ENCODE measurements at places on chromosomes 5 and 9.
A peak's percentile ranks its signal among the peaks of the same experiment; 100 is the strongest.

- no peak for DNase-seq
Observed at GRCh38 chr5:37889612-37890317, 49.9 kb upstream of the GDNF start.

- DNase-seq: no peak
Observed at GRCh38 chr9:38180656-38181055, 111.6 kb upstream of the SHB start.

- no peak for DNase-seq
Observed at GRCh38 chr5:170846416-170846815, 15.4 kb upstream of the RANBP17 start.

- DNase-seq: no peak
Observed at GRCh38 chr9:114969269-114969668, 38.9 kb upstream of the TNFSF8 start.

- DNase-seq: no peak
Observed at GRCh38 chr5:37730896-37731455, 108.9 kb downstream of the GDNF start.

DNA sequence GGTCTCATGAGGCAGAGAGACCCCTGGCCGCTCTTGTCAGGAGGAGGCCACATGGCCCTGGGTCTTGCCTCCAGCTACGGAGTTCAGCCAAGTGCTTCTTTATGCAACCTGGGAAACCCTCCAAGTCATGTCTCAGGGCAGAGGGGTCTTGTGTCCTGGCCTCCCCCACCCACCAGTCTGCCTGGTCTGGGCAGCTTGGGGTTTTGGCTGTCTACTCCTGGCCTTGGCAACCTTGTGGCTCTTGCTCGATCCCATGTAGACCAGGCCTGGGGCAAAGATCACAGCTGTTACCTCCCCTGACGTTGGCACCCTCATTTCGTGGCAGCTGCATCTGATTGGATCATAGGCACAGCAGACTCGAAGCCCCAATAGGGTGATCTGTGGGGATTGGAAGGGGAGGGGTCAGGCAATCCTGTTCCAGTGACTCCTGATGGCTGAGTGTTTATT lies 28.4 kb downstream of the JADE2 start:
- no peak for DNase-seq

- no peak for DNase-seq
Observed at GRCh38 chr5:164934561-164934960, 1429.1 kb downstream of the MAT2B start.

DNA sequence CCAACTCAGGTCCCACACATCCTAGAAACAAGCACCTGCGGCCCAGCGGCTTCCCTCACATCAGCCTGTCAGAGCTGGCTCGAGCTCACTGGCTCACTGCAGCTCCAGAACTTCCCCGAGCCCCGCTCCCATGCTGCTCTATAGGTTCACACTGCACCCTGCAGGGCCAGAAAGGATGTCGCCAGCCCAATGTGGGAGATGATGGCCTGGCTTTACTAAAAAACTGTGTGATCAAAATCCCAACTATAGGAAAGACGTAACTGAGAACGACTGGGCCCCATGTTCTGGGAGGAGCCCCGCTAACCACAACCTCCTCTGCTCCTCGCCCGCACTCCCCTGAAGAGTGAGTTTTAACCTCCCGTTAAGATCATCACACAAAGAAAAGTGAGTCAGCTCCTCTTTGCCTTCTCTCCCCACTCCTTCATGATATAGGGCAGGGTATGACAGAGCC lies 4.6 kb downstream of the SURF4 start:
- DNase-seq: no peak

DNA sequence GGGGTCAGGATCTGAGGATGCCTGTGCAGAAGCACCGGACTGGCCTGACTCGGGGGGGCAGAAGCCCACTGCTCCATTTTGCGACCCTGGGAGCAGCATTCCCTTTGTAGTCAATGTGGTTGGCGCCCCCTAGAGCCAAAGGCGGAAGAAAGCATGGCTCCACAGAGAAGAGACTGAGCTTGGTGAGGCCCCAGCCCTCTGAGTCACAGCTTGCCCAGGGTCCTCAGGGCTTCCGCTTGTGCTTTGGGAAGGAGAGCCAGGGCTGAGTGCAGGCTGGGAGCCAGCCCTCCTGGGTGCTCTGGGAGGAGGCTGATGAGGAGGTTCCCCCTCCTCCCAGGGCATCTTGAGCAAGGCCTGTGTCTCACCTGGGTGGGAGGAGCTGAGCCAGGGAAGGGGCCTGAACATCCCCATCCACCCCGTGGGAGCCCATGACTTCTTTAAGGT lies 5.5 kb upstream of the AQP3 start:
- DNase-seq: peak; percentile 88

DNA sequence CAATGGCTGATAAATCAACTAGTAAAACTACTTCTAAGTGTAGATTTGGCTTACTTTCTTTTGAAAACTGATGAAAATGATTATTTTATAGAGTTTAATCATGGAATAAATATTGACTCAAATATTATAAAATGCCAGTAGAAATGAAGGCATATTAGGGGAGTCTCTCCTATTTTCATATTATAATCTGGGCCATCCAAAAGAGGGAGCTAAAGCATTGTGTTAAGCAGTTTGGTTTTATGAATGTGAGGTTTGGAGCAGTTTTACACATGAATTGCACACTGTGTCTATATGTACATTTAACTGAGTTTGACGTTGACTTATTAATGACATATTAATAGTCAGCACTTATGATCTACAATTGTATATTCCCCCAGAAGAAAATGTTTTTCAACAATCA lies 17.4 kb downstream of the CDH9 start:
- no peak for DNase-seq

GRCh38 chr5:79962575-79963222 lies 28.4 kb downstream of the MTX3 start:
- no peak for DNase-seq

GRCh38 chr9:85511746-85512145 lies 230.0 kb downstream of the AGTPBP1 start:
- DNase-seq: no peak

GRCh38 chr9:109387206-109387605 lies 66.3 kb upstream of the EPB41L4B start:
- no peak for DNase-seq

DNA sequence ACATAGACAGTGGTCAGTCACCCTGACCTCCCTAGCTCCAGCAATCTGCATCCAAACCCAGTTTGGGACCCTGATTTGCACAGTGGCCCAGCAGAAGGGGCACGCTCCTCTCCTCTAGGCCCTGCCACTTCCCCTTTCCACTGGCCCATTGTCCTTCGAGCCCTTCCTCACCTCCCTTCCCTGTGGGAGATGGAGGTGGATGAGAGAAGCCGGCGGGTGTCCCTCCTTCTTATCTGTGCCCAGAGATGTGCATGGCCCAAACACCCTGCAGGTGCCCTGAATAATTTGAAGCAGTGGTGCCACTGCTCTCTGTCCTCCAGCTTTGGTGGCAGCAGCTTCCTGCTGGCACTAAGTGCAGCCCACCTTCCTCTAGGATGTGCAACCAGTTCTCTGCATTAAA lies 140.0 kb downstream of the BARX1 start:
- DNase-seq: no peak

- no peak for DNase-seq
Observed at GRCh38 chr9:17191082-17191481, 56.2 kb downstream of the CNTLN start.

- DNase-seq: no peak
Observed at GRCh38 chr5:97095318-97095732, 47.1 kb downstream of the LIX1 start.

DNA sequence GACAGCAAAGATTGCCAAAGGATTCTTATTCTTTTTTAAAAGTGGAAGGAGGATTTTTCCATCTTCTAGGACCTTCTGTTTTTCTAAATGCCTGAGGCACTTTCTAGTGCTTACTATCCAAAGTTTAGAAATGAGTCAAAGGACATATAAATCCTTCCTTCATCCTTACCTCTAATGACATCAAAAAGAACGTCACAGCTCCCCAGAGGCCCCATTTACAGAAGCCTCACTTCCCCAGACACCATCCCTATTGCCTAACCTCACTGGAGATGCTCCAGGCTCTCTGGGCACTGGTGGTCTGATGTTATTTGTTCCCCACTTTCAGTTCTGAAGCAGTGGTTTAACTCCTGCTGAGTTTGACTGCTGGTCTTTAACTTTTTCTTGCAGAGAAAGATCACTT lies 504.3 kb downstream of the AGTPBP1 start:
- no peak for DNase-seq

DNA sequence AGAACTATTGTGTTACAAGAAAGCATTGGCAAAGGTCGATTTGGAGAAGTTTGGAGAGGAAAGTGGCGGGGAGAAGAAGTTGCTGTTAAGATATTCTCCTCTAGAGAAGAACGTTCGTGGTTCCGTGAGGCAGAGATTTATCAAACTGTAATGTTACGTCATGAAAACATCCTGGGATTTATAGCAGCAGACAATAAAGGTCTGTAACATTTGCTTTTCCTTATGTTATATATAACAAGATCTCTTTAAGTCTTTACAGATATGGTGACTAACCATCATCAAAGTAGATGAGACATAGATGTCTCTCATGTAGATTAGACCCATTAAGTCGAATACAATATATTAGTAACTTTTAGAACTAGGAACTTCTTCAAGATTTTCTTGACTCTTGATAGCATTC lies 33.0 kb downstream of the TGFBR1 start:
- no peak for DNase-seq

DNA sequence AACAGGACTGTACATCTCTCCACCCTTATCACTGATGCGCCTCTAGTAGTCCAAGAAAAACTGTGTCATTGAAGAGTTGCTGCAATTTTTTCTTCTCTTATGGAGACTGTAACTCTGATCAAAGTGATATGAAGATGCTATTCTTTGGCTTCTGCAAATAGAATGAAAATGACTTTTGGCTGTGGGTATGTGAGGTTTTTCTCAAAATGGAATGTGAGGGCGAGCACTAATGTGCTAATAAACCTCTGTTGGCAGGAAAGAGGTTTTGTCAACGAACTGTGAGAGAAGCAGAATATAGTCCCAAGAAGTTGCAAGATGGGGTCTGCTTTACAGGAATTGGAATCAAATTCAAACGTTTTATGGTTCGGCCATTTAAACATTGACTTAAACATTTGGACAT lies 252.0 kb upstream of the GAS1 start:
- no peak for DNase-seq

- no peak for DNase-seq
Observed at GRCh38 chr9:11402621-11403020, 789.8 kb upstream of the PTPRD start.

- DNase-seq: no peak
Observed at GRCh38 chr5:128081111-128081851, 2.3 kb upstream of the SLC12A2 start.

- DNase-seq: no peak
Observed at GRCh38 chr5:96316487-96316886, 116.6 kb downstream of the PCSK1 start.

DNA sequence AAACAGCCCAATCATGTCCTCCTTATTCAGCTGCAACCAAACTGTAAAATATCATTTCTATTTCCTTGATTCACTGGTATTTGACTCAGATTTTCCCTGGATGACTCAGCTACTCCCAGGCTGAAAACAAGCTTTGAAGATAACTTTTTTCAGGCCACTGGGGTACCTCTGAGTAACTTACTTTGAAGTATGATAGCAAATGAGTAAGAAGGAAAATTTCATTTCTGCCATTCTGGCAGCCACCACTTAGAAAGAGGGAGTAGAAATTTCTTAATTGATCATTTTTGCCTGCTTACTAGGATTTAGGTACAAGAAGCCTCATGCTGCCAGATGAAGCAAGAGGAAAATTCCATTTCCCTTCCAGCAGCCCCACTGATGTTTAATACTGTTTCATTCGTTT lies 247.4 kb downstream of the PRELID2 start:
- DNase-seq: no peak

DNA sequence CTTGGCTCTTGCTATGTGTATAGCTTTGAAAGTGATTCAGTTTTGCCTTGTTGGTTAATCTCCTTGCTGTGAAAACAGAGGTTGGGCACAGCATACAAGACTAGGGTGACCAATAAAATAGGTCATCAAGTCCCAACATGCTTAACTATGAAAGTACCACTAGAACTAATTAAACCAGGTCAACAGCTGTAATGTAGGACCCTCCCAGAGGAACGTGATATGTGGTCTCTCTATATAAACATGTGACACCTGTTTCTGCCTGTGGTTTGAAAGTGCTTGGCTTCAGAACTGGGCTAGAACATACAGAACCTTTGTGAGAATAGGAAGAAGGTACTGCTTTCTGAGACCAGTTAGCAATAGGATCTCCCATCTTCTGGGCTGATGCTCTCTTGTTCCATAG lies 297.1 kb downstream of the FBXL7 start:
- DNase-seq: no peak

DNA sequence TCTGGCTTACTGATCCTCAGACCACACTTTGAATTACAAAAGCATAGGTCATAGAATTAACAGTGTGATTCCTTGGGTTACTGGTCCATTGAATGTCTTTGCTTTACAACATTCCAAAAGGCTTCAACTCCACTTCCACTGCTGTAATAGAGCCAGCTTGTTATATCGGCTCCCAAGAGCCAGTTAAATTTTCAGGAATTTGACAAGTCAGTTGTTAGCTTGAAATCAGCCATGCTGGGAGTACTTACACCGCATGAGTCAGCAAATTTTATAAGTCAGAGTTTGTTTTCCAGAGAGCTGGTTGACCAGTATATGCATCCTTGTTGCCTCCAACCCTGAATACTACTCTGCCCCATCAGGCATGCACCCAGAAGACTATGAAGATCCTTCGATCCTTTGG lies 73.1 kb downstream of the FOXB2 start:
- DNase-seq: no peak

DNA sequence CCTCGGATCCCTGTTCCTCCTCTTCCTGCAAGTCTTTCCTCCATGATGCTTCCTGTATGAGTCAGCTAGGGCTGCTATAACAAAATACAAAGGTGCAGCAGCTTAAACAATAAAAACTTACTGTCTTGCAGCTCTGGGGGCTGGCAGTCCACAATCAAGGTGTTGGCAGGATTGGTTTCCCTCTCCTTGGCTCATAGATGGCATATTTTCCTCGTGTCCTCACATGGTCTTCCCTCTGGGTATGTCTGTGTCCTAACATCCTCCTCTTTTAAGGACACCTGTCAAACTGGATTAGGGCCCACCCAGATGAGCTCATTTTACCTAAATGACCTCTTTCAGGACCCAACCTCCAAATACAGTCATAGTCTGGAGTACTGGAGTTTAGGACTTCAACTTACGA lies 117.5 kb downstream of the MED10 start:
- DNase-seq: no peak

DNA sequence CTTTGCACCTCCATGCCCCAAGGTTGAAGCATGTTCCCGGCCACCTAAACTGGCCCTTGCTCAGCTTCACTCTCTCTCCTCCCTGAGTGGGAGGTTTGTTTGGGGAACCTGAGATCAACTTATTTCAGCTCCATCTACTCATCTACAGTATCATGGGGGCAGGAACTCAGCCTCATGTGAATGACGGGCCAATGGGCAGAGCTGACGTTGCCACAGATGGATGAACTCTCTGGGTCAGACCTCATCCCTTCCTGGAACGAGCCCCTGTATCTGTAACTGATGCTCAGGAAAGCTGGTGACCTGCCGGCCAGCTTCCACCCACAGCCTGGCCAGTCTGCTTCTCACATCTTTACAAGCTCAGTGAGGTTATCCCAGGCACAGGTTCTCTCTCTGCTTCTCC lies 369.6 kb downstream of the IRX2 start:
- DNase-seq: no peak

GRCh38 chr5:177368869-177369644 lies 11.3 kb downstream of the RGS14 start:
- DNase-seq: peak; percentile 58

All from WTC11 (cell line).